ENCODE measurements at places on chromosomes 5 and 9. TPM values are rescaled to one million over a fixed set of nuclear protein-coding genes. Genes with fewer than 3 reads are reported as not detected.

DNA sequence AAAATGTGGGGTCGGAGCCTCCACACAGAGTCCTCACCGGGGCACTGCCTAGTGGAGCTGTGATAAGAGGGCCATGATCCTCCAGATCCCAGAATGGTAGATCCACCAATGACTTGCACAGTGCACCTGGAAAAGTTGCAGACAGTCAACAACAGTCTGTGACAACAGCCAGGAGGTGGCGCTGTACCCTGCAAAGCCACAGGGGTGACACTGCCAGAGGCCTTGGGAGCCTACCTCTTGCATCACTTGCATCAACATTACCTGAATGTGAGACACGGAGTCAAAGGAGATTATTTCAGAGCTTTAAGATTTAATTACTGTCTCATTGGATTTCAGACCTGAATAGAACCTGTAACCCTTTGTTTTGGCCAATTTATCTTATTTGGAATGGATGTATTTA, 614.1 kb upstream of the CDH9 start:
- DNase-seq, result peak; percentile 44

The CENPH gene
- total RNA-seq, result 75.7 TPM

The NTRK2 gene
- total RNA-seq, result 0.08 TPM

The C9orf152 gene
- not detected for total RNA-seq

The OLFML2A gene
- total RNA-seq, result 11.4 TPM

DNA sequence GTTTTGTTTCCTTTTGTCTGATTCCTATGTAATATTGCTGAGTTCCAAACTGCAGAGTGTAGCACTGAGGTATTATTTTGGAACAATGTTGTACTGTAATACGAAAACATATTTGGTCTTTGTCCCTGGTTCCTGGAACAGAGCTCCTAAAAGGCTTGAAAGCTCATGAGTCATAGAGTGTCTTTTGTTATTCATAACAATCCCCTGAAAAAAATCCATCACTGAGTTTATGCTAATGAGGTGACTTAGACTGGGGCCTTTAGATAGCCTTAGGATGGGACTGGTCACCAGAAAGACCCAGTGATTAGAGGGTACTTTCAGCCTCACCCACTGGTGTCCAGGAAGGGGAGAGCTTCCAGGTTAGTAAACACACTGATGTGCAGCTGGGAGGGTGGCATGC, 132.7 kb upstream of the POU5F2 start:
- DNase-seq, result no peak

- no peak for DNase-seq
Observed at GRCh38 chr5:128074171-128074570, 9.4 kb upstream of the SLC12A2 start.

The PCDHB10 gene
- 1.9 TPM for total RNA-seq

The SOHLH1 gene
- not detected for total RNA-seq

DNA sequence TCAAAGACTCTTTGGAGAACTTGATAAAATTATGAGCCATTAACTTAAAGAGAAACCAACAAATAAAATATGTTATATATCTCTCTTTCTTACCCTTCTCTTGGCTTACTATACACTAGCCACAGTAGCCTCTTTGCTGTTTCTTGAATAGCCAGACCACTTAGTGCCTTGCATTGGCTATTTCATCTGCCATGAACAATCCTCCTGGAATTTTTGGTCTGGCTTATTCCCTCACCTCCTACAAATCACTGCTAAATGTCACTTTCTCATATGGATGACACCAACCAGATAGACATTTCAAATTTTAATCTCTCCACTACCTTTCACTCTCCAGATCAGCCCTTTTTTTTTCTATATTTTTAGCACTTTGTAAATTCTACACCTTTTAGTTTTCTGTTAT, 1581.7 kb downstream of the EFNA5 start:
- DNase-seq, result no peak

Measured in H1 (cell line).